ENCODE measurements at places on chromosomes 2 and 18.

- DNase-seq = no peak
Measured at GRCh38 chr2:178157574-178157973, 36.7 kb upstream of the OSBPL6 start.

GRCh38 chr2:238489431-238489830 is 62.7 kb downstream of the ASB1 start:
- no peak for DNase-seq

GRCh38 chr18:56823986-56824565 is 172.9 kb downstream of the WDR7 start:
- DNase-seq = no peak

GRCh38 chr2:166240387-166241313 is 112.8 kb upstream of the SCN1A start:
- no peak for DNase-seq

- no peak for DNase-seq
Measured at GRCh38 chr18:62327977-62328376, 2.9 kb downstream of the TNFRSF11A start.

GRCh38 chr2:161415987-161416707 is at the start of gene TBR1:
TBR1 (plus strand) TSS chr2:161416297; CDS start chr2:161416411, 114 bp downstream.
- no peak for DNase-seq

- no peak for DNase-seq
Measured at GRCh38 chr18:41266616-41267015, 688.4 kb upstream of the PIK3C3 start.

DNA sequence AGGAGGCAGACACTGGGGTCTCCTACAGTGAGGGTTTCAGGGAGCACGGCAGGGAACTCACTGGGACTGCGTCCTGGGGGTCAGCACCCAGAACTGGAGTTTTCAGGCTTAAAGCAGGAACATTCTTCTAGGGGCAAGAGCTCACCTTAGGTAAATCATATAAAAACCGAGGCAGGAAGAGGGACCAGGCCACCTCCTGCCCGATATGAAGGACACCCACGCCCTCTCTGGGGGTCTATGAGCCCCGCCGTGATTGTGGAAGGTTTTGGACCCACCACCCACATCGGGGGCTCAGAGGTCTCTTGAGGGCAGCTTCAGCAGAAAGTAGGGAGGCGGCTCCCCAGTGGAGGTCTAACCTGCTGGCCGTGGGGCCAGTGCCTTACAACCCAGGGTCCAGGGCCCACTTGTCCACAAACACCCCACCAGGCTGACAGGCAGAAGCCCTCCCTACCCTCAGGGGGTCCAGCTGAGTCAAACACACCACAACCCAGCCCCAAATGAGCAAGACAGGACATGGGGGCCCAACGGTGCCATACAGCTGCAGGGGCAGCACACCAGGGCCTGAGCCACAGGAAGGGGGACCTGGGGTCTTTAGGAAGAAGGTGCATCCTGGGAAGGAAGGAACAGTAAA is 25.3 kb downstream of the CROCC2 start:
- DNase-seq = no peak

DNA sequence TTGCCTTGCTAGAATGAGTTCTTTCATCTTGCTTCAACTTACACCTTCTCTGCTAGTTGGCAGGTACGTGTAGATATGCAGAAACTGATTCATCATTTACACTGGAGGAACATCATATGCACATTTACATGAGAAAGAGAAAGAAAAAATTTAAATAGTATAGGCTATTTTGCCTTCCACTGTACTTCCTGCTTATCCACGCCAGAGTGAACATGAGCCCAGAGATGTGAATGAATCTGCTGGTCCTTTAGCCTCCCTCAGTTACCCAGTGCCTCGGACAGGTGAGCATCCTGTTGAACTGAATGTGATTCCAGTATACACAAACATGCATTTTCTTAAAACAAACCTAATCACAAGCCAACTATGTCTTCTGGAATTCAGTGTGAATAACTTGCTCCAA is 83.6 kb downstream of the SESTD1 start:
- no peak for DNase-seq

GRCh38 chr2:121128741-121129659 is 156.0 kb downstream of the TFCP2L1 start:
- DNase-seq = no peak

- DNase-seq = no peak
Measured at GRCh38 chr2:202911203-202911511, 316 bp downstream of the WDR12 start.

Measured in activated CD4-positive, alpha-beta T cell treated with anti-CD3 and anti-CD28 coated beads for 4 hours (primary cell).